ENCODE measurements at places on chromosomes 11 and 22.

DNA sequence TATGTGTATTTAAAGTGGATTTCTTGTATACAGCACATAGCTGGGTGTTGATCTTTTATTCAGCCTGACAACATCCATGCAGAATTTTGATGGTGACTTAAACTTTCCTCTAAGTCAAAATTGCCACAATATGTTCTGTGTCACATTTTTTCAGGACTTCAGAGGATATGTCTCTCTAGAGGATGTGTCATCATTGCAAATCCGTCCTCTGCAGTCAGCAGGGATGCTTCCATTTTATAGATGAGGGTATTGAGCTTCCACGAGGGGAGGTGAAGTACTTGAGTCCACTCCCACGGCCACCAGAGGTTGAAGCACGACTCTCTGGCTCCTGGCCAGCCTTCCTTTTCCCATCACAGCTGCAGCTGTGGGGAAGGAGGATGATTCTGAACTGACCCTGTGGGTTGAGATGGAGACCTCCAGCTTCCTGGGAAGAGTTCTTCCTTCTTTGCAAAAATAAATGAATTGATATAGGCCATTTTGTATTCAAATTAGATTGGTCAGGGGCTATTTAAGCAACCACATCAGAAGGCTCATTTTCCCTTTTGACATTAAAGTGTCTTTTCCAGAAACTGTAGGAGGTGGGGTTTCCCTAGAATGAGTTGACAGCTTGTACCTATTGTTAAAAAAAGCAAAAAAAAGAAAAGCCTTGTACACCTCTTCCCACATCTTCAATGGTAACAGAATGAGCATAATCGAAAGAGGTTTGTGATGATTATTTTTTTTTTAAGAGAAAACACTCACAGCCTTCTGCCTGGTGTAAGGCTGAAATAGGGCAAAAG is 55.2 kb upstream of the MYEOV start:
- DNase-seq = no peak

GRCh38 chr22:48021991-48022401 is 1259.5 kb downstream of the TBC1D22A start:
- no peak for DNase-seq

DNA sequence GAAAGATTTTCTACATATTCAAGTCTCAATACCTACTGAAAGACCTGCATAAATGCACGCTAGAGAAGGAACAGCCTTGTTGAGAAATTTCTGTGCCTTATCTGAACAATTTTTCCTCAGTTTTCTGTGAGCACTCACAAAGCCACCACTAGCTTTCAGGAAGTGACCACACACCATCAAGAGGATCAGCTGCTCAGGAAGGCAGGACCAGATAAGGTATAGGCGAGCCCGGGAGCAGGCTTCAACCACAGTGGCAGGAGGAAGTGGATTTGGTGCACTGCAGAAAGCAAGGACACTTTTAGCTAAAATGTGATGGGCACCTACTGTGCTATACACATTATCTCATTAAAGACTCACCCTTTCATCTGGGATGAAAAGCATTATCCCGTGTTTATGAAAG is 220.8 kb downstream of the RAB38 start:
- DNase-seq = no peak

GRCh38 chr11:69890476-69890875 is 71.3 kb upstream of the FGF3 start:
- DNase-seq = no peak

DNA sequence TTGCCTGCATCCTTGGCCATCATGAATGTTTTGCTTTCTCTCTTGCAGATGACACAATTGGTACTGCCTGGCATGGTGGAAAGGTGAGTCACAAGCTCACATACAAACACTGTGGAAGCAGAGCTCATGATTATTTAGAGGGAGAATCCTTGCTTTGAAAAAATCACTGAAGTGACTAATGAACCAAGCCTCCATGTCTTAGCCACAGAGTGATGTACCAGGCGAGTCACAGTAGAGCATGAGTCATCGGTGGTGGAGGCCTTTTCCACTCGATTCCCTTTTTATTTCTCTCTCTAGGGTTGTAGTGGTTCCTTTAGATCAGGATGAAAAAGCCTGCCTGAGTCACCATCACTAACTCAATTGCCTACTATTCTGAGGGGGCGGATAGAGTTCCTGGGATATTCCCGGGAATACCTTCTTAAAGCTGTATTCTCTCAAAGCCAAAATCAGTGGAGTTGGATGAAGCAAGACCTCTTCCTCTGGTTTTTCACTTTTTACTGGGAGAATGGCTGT is 49.6 kb upstream of the ALKBH3 start:
- DNase-seq = peak; percentile 42

GRCh38 chr11:73412308-73412707 is 36.1 kb downstream of the RELT start:
- no peak for DNase-seq

DNA sequence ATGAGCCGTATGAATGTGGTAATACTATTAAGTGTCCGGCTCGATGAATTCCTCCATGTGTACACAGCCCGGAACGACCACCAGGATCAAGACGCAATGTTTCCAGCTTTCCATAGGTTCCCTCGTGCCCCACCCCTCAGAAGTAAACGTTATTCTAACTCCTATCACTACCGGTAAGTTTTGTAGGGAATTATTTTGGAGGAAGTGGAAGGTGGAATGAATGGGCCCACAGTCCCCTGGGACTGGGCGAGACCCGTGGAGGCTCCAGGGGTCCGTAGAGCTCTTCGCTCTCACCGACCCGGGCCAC is 720 bp upstream of the FAR1 start:
- DNase-seq = no peak

- peak; percentile 75 for DNase-seq
These were observed 13.4 kb downstream of the SYT7 start for GRCh38 chr11:61567286-61568061.

DNA sequence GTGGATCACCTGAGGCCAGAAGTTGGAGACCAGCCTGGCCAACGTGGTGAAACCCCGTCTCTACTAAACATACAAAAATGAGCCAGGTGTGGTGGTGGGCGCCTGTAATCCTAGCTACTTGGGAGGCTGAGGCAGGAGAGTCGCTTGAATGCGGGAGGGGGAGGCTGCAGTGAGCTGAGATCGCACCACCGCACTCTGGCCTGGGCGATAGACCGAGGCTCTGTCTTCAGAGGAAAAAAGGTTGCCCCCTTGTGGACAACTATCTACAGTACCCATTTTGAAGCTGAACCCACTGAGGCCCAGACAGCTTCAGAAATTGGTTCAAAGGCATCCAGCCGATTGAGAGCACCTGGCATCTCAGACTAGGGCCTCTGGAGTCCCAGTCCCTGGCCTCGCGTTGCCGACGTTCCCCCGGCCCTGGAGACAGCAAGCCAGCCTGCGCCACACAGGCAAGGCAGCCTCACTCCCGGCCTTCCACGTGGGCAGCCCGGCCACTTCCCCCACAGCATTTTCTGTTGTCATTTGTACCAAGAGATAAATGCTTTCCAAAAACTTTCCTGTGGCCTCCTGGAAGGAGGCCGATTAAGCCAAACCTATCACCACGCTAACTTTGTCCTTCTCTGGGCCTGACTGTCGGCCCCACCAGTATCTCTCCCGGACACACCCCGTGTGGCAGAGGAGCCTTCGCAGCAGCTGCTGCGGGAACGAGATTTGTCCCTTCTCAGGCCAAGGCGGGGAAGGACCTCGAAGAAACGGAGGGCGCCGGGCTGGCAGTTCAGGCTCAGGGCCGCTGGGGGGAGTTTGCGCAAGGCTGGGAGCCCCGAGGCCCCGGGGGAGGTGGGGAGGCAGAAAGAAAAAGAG is 82.8 kb downstream of the FLI1 start:
- no peak for DNase-seq

DNA sequence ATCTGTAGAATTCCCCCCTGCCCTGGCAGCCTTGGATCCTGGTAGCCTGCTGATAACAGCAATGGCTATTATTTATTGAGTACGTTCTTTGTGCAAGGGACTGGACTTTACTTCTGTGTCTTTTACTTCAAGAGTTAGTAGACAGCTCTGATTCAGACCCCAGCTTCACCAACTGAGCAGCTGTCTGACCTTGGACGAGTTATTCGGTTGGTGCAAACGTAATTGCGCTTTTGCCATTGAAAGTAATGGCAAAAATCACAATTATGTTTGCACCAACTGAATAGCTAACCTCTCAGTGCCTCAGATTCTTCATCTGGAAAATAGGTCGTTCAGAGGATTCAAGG is 108.9 kb downstream of the TIMP3 start:
- DNase-seq = no peak

DNA sequence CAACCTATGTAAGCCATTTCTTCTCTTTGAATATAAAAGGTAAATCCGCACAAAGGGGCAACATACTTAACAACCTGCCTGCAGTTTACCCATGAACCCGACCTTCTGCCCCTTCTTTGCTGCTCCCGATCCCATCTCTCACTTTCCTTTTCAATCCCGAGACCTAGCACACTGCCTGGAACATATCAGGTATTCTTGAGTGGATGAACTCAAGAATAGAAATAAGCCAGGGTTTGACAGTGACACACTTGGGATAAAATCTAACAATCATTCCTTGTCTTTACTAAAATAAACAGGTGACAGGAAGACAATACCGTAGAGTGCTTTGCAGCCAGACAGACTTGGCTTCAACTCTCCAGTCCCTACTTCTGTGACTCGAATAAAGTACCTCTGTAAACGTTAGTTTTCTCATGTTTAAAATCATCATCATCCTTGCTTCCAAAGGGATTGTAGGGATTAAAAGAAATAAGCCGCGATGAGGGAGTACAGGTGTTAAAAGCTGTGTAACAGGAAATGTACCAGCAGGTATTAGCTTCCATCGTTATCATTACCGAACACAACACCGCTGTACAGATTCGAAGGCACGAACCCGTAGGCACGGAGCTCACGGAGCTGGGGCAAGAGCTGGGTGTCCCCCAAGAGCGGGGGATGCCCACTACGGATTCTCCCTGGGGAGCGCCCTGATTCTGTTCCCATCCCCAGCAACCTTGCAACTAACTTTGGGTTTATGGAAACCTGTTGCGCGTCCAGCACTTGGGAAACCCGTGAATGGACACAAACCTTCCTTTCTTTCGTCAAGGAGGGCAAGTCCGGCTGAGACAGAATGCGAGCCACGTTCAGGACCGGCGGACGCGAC is 720 bp downstream of the UFD1 start:
- DNase-seq = no peak

DNA sequence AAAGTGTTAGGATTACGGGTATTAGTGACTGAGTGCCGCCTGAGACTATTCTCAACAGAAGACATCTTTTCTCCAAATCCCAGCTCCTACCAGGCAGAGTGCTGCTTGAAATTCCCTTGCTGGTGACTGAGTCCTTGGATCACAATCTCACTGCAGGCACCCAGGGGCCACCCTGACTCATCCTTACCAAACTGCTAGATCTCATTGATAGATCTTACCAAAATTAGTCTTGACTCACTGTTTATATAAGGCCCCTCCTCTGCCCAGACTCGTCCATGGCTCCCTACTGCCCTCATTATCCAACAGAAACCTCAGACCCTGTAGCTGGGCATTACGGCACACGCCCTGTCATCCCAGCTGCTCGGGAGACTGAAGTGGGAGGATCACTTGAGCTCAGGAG is 14.7 kb downstream of the TBC1D10A start:
- no peak for DNase-seq

DNA sequence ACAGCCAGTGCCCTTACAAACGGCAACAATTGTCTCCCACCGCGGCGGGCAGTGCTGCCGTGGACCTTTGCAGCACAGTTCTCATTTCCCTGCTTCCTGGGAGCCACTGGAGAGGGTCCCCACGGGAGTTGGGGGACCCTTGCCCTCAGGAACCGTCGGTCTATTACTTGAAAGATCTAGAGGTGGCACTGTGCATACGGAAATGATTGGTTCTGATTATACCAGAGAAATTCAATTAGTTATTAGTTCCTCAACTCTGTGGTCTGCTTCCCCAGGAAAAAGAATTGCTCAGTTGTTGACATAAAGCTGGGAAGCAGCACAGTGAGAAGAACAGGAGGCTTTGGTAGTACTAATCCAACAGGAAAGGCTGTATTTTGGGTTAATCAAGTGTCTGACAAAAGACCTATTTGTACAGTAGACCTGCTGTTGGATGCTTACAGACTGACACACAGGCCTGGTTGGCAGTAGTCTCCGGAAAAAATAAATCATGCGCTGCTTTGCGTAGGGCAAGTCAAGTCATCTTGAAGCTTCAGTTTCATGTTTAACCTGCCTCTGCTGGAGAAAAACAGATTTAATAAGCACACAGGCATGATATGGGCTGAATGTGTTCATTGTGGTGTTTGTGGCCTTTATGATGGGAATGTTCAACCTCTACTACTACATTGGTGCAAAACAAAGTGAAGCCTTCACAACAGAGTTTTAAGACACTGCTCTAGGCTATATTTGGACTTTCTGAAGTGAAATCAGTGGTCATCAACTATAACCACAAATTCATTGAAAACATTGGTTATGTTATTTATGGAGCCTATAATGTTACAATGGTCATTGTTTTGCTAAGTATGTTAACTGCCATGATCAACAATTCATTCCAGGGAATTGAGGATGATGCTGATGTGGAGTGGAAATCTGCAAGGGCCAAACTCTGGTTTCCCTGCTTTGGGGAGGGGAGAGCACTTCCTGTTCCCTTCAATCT is 54.6 kb upstream of the SC5D start:
- no peak for DNase-seq

GRCh38 chr11:78783301-78783700 is 208.6 kb upstream of the NARS2 start:
- no peak for DNase-seq

GRCh38 chr11:120635136-120635810 is 123.7 kb downstream of the GRIK4 start:
- no peak for DNase-seq

GRCh38 chr22:26979294-26979693 is 321.9 kb downstream of the MIAT start:
- DNase-seq = no peak

All from NCI-H460 (cell line).